ENCODE measurements at places on chromosomes 2 and 18. TPM values are rescaled to one million over a fixed set of nuclear protein-coding genes. Genes with fewer than 3 reads are reported as not detected.

The MARCHF4 gene
- total RNA-seq = not detected

The NETO1 gene
- not detected for total RNA-seq

The GNAL gene
- 3.6 TPM for total RNA-seq

The ALMS1 gene
- 16.9 TPM for total RNA-seq

The RBKS gene
- 1.6 TPM for total RNA-seq

The TUBA4B gene
- total RNA-seq = not detected

The LIPG gene
- total RNA-seq = not detected

The PRADC1 gene
- 10.2 TPM for total RNA-seq

The SPATA3 gene
- total RNA-seq = not detected

The GAL3ST2 gene
- total RNA-seq = not detected

The LRP1B gene
- total RNA-seq = not detected

The FOXD4L1 gene
- 0.10 TPM for total RNA-seq

The SLC38A11 gene
- not detected for total RNA-seq

The SERPINB4 gene
- total RNA-seq = not detected

The ASB18 gene
- not detected for total RNA-seq

The COBLL1 gene
- total RNA-seq = not detected

The RAX gene
- total RNA-seq = not detected

The LYG2 gene
- total RNA-seq = not detected

The SGPP2 gene
- total RNA-seq = 14.8 TPM

The CCDC141 gene
- total RNA-seq = 7.5 TPM

All from T-helper 1 cell treated with Interleukin-12 subunit alpha and Interleukin-12 subunit beta and Interleukin-4 antibody, amounts not matched to agents 30 ng/mL and 1 ng/mL, for 36 hours (primary cell).